ENCODE measurements at places on chromosomes 2 and 18. TPM values are rescaled to one million over a fixed set of nuclear protein-coding genes. Genes with fewer than 3 reads are reported as not detected.

DNA sequence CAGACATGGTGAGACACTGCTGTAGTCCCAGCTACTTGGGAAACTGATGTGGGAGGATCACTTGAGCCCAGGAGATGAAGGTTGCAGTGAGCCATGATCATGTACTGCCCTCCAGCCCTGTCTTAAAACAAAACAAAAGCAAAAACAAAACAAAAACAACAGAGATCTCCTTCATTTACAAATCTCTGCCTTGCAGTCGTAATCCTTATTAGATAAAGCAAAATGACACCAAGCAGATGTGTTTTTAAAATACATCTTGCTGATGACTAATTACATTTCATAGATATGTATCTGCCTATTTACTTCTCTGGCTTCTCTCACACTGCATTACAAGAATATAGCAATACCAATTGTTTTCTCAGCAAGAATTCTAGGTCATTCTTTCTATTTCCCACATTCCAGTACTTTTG is 22.8 kb downstream of the NFE2L2 start:
- no peak for DNase-seq

- no peak for DNase-seq
These were observed 37.7 kb downstream of the ANKRD12 start for GRCh38 chr18:9174302-9174701.

DNA sequence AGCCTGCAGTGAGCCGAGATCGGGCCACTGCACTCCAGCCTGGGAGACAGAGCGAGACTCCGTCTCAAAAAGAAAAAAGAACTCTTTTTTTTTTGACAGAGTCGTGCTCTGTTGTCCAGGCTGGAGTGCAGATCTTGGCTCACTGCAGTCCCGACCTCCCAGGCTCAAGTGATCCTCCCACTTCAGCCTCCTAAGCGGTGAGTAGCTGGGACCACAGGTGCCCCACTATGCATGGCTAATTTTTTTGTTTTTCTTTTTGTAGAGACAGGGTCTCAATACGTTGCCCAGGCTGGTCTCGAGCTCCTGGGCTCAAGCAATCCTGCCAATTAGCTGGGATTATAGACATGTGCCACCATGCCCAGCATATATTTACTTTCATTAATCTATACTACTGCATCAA is 12.5 kb upstream of the INO80D start:
- DNase-seq, result no peak

- DNase-seq, result no peak
These were observed 519.4 kb downstream of the TDRD15 start for GRCh38 chr2:21643180-21643579.

- no peak for DNase-seq
These were observed 61.1 kb upstream of the CXCR4 start for GRCh38 chr2:136178941-136179601.

GRCh38 chr2:71327916-71328315 is 3.7 kb upstream of the ZNF638 start:
- DNase-seq, result no peak

DNA sequence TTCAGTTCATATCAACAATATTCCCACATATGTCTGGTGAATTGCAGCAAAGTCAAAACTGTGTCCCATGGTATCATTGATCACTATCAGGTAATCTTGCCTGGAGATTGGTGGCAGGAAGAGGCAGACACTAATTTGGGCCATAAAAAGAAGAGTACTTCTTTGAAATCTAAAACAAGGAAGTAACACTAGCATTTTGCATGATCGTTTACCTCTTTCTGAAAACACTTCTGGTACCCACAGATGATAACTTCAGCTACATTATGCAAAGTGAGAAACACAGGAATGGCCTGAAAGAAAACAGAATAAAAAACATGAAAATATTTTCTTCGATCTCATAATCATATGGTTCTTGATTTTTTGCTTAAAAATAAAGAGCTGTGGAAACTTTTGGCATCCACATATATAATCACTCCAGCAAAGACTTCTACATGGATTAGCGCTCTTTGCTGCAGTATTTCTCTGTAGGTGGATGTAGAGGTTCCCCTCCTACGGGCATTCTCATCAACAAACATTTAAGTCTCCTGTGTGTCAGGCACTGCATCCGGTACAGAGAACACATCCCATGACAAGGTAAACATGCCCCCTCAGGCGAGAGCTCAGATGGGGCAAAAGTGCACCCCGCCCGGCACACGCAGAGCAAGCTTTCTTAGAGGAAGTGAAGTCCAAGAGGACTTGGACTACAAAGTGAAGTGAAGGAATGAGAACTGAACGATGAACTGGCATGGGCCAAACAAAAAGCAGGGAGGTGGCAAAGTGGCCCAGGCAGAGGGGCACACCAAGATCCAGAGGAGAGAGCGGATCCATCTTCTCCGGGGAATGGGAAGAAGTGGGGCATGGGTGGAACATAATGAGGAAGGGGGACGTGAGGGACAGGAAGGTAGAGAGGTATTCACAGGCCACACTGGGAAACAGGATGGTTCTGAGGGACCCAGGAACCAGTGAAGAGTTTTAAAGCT is 68.0 kb upstream of the RIOK3 start:
- no peak for DNase-seq

DNA sequence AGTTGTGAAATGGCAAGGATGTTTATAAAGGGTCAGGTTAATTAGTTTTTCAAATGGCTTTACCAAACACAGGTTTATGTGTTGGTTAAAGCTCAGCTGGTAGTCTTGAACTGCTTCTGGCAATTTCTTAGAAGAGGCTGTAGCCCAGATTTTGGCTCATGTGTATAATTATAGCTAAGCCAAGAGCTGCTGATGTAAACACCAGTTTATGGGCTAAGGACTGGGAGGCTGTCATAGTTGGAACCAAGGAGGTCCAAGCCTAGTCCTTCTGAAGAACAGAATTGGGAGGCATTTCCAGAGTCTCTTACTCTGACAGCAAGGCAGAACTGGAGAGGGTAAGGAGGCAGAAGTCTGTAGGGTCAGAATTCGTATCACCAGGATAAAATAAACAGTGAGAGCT is 25.4 kb downstream of the UBE2E3 start:
- no peak for DNase-seq

GRCh38 chr2:180732337-180732736 is 248.1 kb upstream of the UBE2E3 start:
- DNase-seq, result no peak

GRCh38 chr2:169095621-169096105 is 26.3 kb downstream of the DHRS9 start:
- no peak for DNase-seq

BCL2L11 gene
- 47.2 TPM for total RNA-seq
